ENCODE measurements at places on chromosomes 3 and 15.
A peak's percentile ranks its signal among the peaks of the same experiment; 100 is the strongest.

GRCh38 chr15:79635149-79635771 is 203.1 kb downstream of the MINAR1 start:
- peak; percentile 36 for DNase-seq

GRCh38 chr3:31081018-31081662 is 186.7 kb upstream of the GADL1 start:
- no peak for DNase-seq

- DNase-seq = no peak
Measured at GRCh38 chr3:28322464-28322863, 26.1 kb upstream of the ZCWPW2 start.

- DNase-seq = no peak
Measured at GRCh38 chr15:93033434-93034045, 55.5 kb downstream of the RGMA start.

GRCh38 chr15:82081914-82082762 is 36.3 kb upstream of the MEX3B start:
- no peak for DNase-seq

GRCh38 chr3:48847504-48848423 is at the start of gene PRKAR2A:
PRKAR2A (minus strand) TSS chr3:48847874; CDS start chr3:48847596, 278 bp downstream.
- DNase-seq = no peak

DNA sequence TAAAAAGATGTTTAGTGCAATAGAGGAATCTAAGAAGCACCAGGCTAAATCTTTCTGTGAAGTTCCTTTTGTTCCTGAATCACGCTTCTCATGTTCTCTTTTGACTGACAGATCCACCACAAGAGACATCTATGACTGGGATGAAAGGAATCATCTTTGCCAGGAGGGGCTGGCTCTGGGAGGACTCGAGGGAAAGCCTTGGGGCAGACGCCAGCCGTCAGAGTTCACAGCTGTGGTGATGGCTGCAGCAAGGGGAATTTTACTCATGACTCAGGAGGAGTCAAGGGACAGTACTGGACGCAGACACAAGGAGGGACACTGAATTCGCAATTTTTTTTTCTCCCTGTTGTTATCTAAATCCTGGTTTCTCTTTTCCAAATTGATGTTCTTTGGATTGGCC is 38.7 kb downstream of the C3orf38 start:
- no peak for DNase-seq

GRCh38 chr3:131543714-131544113 is 40.9 kb upstream of the MRPL3 start:
- no peak for DNase-seq

GRCh38 chr15:80007532-80007931 is 36.5 kb upstream of the BCL2A1 start:
- DNase-seq = no peak

- no peak for DNase-seq
Measured at GRCh38 chr3:13346481-13347389, 73.4 kb downstream of the NUP210 start.

DNA sequence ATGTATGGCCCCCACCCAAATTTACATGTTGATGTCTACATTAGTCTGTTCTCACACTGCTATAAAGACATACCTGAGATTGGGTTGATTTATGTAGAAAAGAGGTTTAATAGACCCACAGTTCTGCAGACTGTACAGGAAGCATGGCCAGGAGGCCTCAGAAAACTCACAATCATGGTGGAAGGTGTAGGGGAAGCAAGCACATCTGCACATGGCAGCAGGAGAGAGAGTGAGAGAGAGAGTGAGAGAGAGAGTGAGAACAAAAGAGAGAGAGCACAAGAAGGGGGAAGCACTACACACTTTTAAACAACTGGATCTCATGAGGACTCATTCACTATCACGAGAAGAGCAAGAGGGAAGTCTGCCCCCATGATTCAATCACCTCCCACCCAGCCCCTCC is 130.5 kb downstream of the XXYLT1 start:
- no peak for DNase-seq

DNA sequence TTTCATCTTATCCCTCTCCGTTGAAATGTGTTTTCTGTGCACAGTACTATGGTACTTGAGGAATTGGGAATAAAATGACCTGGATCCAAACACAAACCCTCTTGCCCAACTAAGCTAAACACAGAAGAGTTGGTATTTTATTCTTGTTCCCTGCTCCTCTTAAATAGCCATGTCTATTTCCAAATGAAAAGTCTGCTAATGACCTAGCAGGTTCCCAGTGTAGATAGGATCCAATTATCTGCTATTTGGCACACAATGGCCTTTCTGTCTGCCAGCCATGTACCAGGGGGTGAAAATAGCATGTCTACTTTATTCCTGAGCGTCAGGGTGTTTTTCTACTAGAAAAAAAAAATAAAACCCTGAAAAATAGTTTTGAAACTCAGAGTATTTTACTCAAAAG is 657.0 kb upstream of the NAALADL2 start:
- DNase-seq = no peak

DNA sequence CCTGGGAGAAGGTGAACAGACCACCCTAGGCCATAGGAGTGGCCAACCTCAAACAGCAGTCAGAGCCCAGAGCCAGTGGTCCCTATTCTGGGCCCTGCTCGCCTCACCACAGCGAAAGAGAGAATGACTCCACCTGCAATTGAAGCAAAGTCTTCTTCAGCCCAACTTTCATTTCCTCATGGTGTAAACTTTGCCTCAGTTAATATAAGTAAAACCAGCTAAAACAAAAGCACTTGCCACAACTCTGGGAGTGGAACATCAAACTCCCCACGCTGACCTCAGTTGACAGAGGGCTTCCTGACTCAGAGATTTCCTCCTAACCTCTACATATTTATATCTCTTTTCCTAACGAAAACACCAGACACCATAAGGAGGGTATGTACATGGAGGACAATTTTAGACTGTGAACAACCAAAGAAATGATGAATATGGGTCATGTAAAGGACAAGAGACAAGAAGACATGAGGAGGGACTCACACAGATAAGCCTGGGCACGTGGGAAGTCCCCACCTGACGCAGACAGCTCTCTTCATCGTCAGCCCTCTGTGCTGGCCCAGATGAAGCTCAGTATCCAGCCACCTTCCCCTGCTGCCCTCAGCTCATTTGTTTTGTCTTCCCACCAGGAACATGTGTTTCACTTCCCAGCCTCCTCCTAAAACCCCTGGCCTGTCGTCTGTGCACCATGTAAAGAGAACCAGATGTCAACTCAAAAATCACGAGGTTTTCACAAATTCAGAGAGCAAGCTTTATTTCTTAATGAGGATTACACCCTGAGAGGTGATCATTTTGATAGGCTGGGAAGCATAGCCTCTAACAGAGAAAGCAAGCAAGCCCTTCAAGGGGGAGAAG is 140.9 kb downstream of the KCNMB2 start:
- DNase-seq = no peak

GRCh38 chr3:52177701-52178042 is 20.3 kb upstream of the ALAS1 start:
- DNase-seq = no peak

DNA sequence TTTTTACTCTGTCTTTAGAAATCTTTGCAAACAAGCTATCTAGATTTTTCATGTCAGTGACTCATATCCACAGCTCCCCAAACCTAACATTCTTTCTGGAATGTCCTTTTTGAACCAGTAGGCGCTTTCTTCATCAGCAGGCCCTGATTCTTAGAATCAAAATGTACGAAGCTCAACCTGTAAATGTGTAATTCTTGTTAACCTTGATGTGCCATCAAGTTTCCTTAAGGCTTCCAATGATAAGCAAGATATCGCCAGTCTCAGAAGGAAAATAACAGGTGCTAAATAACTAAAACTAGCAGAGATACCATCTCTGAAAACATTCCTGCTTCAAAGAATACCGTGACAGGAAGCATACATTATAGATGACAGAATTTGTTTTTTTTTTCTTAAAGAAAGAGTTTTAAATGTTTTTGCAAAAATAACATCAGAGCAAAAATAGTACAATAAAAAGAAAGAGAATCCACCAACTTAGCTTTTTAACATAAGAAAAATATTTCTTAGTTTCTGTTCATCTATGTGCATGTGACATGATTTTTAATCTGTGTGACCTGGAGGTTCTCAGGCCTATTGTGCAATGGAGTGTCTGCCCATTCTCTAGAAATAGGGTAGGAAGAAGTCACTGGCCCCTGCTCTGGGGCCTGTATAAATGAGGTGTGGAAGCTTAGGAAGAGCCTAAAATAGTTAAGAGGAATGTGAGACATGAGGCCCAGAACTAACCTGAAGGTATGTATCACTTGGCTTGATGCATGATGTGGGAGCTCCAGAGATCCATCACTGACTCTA is 14.7 kb upstream of the SECISBP2L start:
- DNase-seq = no peak

- DNase-seq = no peak
Measured at GRCh38 chr3:161560008-161560637, 63.5 kb downstream of the OTOL1 start.

DNA sequence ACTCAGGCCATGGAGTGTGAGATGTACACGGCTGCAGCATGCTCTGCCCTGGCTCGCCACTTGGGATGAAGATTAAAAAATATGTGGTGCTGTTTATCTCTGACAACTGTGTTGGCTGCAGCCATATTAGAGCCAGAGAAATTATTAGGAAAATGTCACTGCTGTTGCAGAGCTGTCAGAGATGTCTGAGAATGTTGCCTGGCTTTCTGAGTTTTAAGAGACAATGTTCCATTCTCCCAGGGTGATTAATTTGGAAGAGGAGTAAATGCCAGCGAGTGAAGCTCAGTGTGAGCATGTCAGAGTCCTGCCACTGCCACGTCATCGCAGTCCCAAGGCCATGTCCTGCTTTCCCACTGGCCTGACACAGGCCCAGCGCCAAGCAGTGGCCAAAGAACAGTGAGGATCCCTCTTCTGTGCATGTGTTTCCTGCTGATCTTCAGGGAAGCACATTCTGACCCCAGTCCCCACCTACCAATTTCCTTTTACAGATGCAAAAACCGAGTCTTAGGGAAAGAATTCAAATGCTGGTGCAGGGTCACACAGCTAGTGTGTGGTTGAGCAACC is 370.9 kb downstream of the GABRG3 start:
- no peak for DNase-seq

DNA sequence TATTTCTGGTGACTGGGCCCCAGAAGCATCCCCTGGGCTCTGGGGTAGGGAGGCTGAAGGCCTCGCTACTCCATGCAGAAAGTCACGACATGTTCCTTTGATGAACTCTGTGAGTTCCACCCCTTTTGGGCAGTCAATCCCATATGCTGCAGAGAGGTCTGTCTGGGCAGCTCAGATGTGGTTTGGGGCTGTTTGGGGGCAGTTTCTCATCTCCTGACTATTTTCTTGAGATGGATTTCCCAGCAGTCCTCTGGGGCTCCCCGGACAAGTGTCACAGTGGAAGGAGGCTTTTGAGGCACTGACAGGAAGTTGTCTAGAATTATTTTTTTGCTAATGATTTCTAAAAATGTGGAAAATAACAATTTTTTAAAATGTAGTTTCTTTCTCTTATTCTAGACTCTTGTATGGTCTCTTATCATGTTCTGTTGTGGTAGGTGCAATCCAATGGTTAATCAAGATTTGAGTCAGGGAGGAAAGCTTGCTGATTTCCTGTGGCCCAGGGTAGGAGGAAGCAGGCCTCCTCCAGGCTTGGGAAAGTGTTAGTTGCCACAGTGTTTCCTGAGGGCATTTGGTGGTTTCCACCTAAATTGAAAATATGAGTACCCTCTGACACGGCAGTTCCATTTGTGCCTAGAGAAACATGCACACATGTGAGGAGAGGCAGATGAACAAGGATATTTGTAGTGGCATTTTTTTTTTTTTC is 19.9 kb upstream of the TATDN2 start:
- no peak for DNase-seq

- no peak for DNase-seq
Measured at GRCh38 chr3:8445861-8446260, 55.8 kb upstream of the LMCD1 start.

DNA sequence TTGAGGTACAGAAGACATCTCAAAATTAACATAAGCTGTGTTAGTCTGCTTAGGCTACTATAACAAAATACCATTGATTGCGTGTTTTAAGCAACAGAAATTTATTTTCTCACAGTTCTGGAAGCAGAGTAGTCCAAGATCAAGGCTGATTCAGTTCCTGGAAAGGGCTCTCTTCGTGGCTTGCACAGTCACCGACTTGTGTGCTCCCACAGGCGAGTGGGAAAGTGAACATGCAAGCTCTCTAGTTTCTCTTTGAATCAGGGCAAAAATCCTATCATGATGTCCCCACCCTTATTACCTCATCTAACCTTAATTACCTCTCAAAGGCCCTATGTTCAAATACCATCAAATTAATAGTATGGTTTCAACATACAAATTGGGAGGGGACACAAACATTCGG is 505.9 kb downstream of the ZIC1 start:
- no peak for DNase-seq

- no peak for DNase-seq
Measured at GRCh38 chr15:74127255-74127953, 3.0 kb upstream of the ISLR2 start.

DNA sequence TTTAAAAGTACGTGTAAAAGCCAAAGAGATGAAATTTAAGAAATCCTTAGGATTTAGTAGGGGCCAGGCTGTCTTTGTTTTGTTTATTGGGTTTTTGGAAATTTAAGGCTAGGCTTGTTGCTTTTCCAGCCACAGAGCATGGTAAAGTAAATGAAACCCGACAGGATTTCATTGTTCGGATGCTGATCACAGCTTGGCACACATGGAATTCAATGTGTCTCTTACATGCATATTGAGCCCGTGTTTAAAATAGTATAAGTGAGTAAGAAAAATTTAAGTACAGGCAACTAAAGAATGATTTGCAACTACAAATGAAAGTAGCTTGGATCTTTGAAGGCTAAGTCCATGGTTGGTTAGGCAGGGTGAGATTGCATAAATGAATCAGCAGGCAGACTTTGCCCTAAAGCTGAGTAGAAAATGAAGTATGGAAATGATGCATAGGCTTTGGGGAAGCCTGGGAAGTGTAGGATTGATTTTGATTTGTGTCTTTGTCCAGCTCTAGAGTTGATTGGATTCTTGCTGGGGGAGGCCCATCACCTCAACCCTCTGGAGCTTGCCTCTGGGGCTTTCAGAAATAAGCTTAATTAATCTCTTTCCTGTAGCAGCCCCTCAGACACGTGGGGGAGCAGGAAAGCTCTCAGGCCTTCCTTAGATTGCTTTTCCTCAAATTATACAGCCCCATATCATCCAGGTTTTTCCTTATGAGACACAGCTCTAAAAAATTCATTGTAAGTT is 68.2 kb upstream of the ADAMTSL3 start:
- peak; percentile 27 for DNase-seq

- DNase-seq = no peak
Measured at GRCh38 chr3:56916716-56917360, 115.1 kb upstream of the ARHGEF3 start.

- no peak for DNase-seq
Measured at GRCh38 chr15:37548116-37548515, 386.3 kb upstream of the TMCO5A start.
